ENCODE measurements at places on chromosomes 1 and 21.

- no peak for DNase-seq
Observed at GRCh38 chr21:45299026-45299863, 11.6 kb upstream of the POFUT2 start.

GRCh38 chr1:53710584-53710983 is 28.4 kb downstream of the GLIS1 start:
- DNase-seq = no peak

DNA sequence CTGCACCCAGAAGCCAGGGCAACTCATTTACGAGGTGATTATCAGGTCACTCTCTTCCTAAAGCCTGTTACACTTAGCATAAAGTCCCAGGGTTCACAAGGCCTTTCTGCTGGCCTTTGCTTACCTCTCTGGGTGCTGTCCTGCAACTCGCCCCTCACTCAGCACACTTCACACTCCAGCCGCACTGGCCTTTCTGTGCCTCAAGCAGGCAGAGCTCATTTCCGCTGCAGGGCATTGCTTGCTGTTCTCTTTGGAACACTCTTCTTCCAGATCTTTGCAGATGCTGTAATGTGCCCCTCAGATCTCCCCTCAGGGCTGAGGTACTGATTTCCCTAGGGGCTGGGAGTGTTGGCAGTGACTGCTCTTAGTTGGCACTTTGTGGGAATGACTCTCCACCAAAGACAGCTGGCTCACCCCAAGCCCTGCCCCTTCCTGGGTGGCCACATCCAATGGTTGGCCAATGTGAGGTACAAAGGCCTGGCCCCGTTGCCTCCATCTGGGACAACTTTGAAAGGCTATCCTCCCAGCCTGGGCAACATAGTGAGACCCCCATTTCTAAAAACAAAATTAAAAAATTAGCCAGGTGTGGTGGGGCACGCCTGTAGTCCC is 50.8 kb upstream of the SSBP3 start:
- DNase-seq = no peak

GRCh38 chr1:227748496-227749182 is 13.4 kb downstream of the SNAP47 start:
- DNase-seq = no peak

DNA sequence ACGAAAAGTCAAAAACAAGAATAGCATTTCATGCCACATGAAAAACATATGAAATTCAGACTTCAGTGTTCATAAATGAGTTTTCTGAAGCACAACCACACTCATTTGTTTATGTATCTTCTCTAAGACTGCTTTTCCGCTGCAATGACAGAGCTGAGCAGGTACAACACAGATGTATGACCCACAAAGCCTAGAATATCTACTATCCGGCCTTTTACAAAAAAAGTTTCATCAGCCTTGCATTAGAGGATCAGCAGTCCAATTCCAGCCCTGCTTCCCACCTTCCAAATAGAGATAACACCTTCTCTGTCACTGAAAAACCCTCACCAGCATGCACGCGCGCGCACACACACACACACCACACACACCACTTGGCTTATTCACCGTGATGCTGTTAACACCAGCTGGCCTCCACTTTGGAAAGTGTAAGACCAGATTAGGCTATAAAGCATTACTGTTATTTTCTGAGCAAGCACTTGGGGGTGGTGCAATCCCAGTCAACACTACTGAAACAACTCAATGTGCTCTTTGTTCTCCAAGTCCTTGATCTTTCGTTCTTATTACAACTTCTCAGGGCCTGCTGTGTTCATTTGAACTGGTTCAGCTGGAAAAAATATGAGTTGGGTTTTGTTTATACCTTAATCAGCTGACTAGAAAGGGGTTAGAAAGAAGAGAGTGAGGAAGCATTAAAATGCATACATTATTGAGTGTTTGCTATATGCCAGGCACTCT is 90.0 kb downstream of the GLUL start:
- peak; percentile 24 for DNase-seq

DNA sequence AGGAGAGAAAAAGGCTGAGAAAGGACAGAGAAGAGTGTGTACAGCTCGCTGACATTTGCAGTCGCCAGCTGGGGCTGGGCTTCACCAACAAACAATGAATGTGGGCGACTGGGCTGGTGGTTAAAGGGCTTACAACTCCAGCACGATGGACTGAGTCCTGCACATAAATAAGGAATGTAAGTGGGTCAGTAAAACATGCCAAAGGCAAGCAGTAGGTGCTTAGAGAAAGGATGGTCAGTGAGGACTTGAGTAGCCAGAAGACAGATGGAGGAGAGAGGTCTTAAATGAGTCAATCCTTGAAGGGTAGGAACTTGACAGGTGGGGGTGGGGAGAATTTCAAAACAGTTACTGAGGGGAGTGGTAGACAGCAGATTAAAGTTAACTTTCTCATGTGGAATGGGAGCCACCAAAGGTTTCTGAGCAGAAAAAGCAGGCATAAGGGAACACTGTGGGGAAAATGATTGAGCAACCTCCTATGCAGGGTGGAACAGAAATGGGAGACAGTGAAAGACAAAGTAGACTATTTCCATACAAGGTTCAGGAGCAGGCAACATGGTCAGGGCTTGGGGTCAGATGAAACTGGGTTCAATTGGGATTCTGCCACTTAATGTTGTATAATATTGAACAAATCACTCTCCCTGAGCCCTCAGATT is 37.4 kb downstream of the GADD45A start:
- no peak for DNase-seq

- no peak for DNase-seq
Observed at GRCh38 chr1:191904991-191905390, 253.3 kb upstream of the RGS18 start.

DNA sequence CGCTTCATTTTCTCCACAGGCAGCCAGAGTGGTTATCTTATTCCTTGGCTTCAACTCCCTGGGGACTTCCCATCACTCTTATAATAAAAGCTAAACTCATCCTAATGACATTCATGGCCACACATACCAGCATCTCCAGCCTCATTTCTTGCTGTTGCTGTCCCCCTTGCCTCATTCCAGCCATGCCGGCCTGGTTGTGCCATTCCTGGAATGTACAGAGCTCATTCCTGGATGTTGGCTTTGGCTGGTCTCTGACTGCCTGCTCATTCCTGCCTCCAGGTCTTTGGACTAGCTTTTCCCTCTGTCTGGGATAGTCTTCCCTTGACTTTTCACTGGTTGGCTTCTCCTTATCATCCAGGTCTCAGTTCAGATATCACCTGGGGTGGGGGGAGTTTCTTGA is 2.4 kb upstream of the PEF1 start:
- no peak for DNase-seq

DNA sequence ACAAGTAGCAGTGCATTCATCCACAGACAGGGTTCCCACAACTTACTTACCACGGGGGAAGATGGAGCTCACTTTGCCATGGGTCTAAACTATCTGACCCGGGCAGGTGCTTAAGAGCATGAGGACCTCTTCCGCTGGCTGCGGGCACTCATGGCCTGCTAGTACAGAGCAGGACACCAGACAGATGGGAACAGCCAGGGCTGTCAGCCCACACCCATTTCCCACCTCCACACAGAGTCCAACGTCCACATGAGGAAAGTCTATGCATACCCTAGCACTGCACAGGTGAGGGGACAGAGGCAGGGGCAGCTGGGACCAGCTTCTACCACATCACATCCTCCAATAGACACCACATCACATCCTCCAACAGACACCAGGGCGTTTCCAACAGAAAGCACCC is 35.8 kb upstream of the PRDM15 start:
- no peak for DNase-seq

- DNase-seq = no peak
Observed at GRCh38 chr21:33411949-33412430, 8.8 kb downstream of the IFNGR2 start.

DNA sequence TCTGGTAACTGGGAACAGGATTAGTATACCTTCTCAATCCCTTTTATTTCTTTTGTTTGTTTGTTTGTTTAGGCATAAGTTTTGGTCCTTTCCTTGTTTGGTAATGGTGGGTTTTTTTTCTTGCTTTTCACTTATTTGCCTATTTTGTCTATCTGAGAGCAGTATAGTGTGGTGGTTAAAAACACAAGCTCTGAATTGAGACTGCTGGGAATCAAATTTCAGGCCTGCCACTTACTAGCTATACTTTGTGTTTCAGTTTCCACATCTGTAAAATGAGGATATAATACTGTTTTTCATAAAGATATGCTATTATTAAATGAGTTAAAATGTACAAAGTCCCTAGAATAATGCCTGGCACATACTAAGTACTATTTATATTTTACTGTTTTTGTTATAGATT is 81.6 kb upstream of the IVNS1ABP start:
- no peak for DNase-seq

- no peak for DNase-seq
Observed at GRCh38 chr1:246151796-246152434, 355.2 kb downstream of the SMYD3 start.

- DNase-seq = no peak
Observed at GRCh38 chr1:56414728-56415224, 164.6 kb downstream of the PLPP3 start.

DNA sequence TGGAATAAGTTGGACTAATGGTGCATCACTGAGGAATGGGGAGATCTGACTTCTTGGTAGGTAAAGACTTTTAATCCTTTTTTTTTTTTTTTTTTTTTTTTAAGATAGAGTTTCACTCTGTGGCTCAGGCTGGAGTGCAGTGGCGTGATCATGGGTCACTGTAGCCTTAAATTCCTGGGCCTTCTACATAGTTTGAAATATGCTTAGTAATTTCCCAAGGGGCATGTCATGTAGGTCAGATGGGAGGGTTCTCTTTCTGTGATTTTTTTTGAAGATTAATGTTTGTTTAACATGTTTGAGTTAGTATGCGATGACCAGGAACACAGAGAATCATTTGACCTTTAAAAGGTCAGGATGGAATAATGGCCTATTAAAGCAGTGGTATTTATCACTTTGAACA is 129.1 kb downstream of the S1PR1 start:
- DNase-seq = no peak

DNA sequence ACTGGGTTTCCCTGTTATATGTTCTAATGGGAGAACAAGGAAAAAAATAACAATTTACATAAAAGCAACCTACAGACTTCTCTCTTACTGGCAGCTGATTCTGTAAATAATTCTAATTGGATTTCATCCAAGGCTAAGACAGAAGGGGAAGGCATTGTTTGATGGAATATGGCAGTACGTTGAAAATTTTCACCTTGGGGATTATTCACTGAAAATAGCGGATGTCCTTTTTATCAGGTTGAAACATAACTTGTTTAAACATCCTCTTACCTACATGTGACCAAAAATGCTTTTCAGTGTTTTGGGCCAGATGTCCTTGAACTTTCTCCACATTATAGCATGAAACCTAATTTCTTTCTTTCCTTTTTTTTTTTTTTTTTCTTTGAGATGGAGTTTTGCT is 24.9 kb downstream of the TSNAX start:
- DNase-seq = no peak

DNA sequence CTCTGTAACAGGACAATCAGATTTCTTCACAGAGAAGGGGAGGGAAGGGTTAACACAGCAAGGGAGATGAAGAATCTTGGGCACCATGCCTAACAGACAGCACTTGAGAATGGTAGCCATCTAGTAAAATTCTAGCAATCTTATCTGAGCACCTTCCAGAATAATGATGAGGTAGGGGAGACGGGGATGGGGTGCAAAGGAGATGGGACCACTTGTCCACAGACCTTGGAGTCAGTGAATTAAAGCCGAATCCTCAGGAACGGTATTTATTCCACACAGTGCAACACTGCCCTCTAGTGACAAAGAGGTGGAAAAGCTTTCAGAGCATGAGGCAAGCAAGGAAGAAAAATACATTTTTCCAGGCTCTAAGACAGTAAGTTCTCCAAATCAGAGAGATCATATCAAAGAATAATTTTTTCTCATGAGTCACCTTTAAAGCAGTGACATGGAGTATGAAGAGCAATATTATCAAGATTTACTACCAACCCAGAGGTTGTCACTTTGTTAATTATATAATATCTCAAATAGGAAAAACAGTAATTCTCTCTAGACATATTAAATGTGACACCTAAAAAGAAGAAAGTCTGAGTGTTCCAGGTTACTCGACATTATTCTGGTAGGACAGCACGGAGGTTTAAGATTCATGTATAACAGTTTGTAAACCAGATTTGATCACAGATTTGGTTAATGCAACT is 43.3 kb upstream of the LPAR3 start:
- DNase-seq = peak; percentile 18

DNA sequence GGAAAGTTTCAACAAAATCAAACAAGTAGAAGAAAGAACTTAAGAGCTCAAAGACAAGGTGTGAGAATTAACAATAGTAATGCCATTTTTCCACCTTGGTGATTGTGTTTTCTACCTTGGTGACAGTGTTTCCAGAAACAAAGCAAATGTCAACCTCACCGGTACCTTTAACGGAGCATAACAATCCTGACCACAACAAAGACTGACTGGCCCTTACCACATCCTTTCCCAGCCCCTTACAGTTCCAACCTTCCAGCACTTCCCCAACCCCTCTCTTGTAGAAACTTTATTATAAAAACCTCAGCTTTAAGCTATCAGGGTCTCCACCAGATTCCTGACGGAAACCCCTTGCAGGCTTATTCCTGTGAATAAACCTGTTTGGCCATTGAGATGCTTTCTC is 16.7 kb downstream of the STYXL2 start:
- no peak for DNase-seq

DNA sequence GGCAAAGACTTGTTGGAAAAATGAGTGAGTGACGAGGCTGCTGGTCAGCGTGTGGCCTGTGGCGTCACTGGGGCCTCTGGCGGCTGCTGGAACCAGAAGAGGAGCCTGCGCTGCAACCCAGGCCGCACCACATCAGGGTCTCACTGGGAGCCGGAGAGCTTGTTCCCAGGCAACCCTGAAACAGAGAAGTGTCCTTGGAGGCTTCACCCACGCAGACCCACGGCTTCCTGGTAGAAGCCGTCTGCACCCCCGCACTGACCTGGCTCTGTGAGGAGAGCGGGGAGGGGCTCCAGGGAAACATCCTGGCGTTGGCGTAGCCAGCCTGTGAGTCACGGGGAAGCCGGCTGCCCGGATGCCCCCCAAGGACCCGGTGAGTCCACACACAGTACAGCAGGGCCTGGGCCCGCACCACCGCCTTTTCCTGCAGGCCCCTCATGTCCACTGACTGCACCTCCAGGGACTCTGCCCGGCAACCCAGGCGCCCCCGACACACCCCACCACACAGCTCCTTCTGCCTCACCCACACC is 57.4 kb downstream of the COL6A1 start:
- no peak for DNase-seq

DNA sequence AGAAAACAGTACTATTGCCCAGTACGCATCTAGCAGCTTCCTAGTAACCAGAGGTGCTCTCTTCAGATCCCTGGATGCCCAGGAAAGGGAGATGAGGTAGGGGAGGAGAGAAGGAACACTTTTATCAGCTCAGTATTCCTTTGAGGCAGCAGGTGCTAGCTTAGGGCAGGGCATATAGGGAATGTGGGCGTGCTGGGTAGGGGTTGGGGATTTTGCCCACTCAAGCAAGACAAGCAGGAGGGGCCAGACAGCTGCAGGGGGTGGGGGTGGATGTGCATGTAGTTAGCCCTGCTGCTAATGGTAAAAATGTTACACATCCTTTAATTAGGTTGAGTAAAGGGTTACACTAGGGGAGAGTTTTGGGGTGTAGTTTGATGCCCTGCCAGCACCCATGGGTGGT is 18.1 kb upstream of the AVPR1B start:
- peak; percentile 44 for DNase-seq
